ENCODE measurements at places on chromosomes 7 and 10.
A peak's percentile ranks its signal among the peaks of the same experiment; 100 is the strongest.

- DNase-seq = no peak
Measured at GRCh38 chr7:151885202-151885580, 8.3 kb upstream of the PRKAG2 start.

- DNase-seq = no peak
Measured at GRCh38 chr10:98885378-98885777, 350.3 kb downstream of the HPSE2 start.

GRCh38 chr10:72511459-72511858, 114.4 kb downstream of the MICU1 start:
- DNase-seq = no peak

DNA sequence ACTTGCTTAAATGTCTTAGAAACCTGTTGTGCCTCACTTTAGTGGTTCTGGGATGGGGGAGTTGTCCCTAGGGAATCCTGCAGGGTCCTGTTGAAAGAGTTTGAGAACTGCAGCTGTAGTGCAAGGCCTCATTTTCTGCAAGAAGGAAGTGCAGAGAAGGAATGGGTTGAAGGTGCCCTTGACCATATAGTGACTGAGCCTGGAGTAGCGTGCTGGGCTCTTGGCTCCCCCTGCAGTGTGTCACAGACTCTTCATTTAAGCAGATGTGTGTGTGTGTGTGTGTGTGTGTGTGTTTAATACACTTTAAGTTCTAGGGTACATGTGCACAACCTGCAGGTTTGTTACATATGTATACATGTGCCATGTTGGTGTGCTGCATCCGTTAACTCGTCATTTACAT, 92.2 kb downstream of the GRK5 start:
- DNase-seq = peak; percentile 31

DNA sequence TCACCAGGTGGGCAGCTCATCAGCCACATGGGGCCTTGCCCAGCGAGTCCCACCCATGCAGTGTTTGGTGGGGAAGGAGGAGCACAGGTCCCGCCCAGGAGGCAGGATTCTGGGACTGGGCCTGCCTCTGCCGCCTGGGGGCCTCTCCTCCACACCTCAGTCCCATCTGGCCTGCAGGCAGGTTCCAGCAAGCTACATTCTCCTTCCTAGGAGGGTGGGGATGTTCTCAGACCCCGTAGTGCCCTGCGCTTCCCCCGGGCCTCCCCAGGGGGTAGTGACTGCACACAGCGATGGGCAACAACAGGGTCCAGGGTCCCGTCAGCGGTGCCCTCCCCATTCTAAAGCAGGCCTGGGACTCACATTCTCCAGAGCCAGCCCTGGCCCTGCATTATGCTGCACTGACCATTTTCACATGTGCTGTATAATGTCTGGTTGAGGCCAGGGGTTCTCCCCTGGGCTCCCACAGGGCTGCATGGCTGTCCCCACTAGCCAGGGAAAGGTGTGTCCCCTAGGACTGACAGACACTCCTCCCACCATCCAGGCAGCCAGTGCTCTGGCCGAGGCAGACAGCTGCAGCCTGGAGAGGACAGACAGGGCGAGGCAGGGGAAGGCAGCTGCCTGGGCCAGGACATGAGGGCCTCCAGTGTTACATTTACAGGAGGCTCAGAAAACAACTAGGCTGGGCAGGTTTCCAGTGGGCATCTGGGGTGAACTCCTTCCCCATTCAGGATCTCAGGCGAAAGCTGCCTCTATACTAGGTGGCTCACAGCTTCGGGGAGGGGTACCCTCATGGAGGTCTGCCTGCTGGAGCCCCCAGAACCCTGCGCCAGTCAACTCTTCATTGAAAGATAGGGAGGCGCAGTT, 9.3 kb downstream of the RASGEF1A start:
- no peak for DNase-seq

DNA sequence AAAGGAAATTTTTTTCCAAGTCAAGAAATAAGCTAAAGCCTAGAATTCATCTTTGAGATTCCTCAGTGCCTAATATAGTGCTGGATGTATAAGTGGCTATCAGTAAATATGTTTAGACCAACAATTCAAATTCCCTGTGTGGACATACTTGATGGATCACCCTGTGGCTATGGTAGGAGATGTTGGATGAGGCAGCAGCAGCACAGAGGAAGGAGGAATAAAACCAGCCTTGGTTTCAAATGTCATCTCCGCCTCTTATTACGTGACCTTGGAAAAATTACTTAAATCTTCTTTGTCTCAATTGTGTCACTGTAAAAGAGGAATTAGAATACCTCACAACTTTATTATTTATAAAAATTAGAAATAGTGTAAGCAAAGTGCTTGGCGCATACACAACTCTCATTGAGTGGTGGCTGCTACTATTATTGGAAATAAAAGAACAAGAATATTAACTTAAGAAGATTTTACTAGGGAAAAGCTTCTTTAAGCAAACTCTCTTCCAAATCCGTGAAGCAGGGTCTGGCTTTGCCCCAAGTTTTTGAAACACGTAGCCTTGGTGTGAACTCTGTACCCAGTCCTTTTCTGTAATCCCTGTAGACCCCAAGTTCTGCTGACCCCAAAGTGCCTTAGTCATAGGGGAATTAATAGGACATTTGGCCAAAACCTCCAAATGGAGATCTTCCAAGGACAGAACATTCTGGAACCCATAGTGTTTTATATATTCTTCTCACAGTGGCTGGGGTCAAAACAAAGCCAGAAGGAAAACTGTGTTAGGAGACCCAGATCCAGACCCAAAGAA, 283.8 kb downstream of the PTEN start:
- DNase-seq = peak; percentile 77

- DNase-seq = no peak
Measured at GRCh38 chr7:70017357-70017756, 419.1 kb downstream of the AUTS2 start.

DNA sequence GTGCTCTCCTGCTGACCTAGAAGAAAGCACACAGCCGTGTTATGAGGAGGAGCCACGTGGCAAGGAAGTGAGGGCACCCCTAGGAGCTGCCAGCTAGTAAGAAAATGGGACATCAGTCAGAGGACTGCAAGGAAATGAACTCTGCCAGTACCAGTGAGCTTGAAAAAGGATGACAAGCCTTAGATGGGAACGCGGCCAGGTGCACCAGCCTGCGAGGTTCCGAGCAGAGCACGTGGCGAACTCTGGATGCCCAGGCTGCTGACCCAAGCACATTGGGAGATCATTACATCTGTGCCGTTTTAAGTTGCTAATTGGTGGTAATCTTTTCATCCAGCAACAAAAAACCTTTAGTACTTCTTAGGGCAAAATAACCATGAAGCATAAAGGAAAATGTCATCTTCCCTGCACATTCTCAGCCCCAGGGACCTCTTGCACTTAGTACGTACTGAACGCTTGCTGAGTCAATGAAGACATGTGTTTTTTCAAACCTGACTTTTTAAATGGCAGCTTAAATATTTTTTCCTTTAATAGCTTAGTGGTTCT, 69.4 kb downstream of the AMZ1 start:
- peak; percentile 51 for DNase-seq

DNA sequence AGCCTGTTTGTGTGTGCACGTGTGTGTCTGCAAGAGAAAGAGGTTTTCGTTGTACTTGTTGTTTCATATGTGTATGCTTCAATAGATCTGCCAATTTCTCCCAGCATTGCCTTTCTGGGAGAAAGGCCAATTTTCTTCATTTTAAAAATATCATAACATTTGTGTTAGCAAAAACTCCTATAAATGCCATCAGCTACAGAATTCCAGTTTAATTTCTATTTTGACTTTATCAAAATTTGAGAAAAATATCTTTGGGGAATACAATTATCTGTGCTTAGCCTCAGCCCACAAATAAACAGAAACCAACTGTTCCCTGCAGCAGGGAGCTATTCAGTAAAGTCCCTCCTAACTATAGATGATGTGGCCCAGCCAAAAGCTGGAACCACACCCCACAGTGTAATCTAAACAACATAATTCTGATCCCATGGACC, 68.3 kb upstream of the MGMT start:
- peak; percentile 91 for DNase-seq

DNA sequence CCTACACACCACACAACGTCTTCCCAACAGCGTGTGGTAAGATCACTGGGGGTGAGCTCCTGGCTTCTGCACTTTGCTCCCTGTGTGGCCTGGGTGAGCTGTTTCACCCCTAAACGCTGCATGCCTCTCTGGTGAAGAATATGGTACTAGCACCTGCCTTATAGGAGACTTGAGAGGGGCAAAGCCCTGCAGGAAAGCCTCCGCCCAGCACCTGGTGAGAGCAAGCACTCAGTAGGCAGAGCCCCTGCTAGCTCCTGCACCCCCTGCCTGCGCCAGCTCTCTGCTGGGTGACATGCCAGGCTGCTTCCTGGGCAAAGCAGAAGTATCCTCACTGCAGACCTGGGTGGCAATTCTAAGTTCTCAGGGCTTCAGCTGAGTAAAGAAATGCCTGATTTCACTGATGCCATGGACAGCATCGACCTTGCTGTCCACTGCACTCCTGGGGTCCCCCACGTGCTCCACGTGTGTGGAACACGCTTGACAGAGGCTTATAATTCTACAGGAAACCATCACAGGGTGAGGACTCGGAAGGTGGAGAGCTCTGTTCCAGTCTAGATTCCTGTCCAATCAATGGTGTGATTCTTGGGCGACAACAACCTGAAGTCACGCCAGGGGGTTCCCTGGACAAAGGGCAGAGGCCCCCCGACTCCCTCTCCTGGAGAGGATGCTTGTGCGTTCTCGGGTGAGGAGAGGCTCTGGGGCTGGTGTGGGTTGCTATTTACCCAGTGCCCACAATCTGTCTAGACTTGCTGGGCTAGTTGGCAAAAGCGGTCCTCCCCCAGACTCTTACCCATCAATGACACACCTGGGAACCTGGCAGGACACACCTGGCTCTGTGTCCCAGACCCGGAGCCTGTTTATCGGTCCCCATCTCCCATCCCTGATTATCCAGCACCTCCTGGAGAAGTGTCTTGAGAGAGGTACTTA, 5.0 kb upstream of the CALML5 start:
- no peak for DNase-seq

GRCh38 chr10:110368002-110368401, 63.3 kb upstream of the SMNDC1 start:
- DNase-seq = no peak

GRCh38 chr7:115779561-115779960, 251.0 kb downstream of the TFEC start:
- DNase-seq = no peak

DNA sequence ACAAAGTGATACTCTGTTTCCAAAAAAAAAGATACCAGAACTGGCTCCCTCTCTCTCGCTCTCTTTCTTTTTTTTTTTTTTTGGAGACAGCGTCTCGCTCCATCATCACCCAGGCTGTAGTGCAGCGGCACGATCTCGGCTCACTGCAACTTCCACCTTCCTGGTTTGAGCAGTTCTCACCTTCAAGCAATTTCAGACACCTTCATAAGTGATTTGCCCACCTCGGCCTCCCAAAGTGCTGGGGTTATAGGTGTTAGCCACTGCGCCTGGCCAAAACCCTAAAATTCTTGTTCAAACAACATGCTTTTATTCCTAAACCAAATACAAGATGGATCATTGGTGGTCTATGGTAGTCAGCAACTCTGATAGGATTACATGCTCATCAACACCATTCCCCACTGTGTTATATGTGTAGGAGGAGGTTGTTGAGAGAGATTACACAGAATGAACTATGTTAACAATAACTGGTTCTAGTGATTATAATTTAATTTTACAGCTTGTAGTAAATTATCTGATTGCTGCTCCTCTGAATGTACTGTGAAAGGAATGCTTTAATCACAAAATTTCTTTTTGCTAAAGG, 15.5 kb downstream of the ACBD5 start:
- DNase-seq = no peak

DNA sequence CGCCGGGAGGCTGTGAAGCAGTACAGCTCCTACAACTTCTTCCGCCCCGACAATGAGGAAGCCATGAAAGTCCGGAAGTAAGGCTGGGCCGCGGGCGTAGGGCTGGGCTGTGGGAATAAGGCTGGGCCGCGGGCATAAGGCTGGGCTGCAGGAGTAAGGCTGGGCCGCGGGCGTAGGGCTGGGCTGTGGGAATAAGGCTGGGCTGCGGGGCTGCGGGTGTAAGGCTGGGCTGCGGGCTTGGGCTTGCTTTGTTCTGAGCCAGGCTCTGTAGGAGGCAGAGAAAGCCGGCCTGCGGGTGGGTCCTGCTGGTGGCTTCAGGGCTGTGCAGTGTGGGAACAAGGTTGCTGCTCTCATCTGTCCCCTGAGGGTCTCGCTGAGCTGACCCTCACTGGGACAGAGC, 12.5 kb downstream of the PFKFB3 start:
- DNase-seq = no peak

DNA sequence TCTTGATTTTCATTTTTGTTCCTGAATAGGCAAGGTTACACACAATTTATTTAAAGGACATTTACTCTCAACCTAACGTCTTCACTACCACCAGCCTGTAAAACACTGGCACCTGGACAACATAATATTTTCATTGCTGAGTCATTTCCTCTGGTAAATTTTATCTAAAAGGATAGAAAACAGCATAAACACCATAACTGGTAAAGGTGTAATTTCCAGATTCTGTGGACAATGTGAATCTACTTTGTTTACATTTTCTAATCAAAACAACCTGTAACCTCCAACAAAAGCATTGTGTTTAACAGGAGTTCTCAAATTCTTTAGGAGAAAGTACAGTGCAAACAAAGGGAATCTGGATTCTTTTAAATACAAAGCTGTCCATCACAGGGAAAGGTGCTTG, 472.0 kb upstream of the AKR1E2 start:
- no peak for DNase-seq

- no peak for DNase-seq
Measured at GRCh38 chr7:33346055-33346454, 216.7 kb downstream of the BBS9 start.

DNA sequence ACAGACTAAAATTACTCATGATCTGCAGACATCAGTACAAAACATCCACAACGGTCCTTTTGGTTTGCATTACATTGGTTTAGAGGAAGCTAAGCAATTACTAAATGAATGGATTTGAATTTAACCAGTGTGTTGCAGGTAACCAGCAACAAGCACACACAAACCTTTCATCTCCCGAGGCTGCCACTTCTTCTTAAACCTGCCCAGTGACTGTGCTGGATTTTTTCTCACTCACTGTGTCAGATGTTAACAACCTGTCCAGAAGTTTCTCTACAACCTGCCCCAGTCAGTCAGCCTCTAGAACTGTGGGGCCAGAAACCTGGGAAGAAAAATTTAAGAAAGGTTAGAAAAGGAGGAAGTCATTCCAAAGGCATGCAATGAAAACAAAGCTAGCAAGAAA, 2.4 kb upstream of the MEOX2 start:
- peak; percentile 64 for DNase-seq

DNA sequence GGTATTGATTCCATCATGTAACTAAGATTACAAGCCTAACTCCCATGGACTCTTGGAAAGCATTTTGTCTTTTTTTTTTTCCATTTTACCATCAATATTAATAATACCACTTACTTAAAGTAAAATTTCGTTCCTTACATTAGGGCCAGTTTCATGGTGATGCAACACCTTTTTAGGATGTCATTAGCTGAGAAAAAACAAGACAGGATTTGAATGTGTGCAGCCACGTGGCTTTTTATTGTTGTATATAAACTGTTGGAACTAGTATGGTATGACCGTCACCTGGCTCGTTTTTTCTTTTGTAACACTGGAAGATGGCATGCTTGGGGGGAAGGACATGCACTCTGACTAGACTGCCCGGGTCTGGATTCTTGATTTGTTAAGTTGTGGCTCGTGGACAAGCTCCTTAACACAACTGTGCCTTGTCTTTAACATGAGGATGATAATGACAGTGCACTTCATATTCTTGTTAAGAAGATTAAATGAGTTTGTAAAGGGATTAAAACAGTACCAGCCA, 42.1 kb downstream of the ARHGAP21 start:
- DNase-seq = no peak
